ENCODE measurements at places on chromosomes 2 and 18.

DNA sequence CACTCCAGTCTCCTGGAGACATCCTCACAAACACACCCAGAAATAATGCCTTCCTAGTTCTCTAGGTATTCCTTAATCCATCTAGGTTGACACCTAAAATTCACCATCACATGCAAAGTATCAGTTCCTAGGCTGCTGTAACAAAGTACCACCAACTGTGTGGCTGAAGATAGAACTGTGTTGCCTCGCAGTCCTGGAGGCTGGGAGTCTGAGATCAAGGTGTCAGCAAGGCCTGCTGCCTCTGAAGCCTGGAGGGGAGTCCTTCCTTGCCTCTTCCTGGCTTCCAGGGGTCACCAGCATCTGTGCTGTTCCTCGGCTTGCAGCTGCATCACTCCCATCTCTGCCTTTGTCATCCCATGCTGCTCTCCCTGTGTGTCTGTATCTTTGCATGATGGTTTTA lies 36.3 kb upstream of the TMEM131 start:
- DNase-seq = no peak

DNA sequence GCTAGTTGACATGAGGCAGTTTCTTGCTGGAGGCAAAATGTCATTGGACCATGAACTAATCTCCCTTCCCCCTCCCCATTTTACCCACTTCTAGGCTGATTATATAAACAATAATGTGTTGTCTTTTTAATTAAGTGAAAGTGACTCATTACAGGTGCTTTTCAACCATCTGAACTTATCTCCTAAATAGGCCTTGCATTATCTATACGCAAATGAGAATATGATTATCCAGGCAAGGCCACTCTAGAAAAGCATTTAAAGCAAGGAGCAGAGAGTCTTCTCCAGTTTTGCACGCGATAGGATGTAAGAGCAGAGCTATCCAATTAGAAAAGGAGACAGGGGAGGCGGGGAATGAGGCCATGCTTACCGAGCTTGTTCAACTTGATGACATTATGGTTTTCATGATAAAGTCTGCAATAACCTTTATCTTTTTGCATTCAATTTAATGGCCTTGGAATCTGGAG lies 286.1 kb upstream of the SIX3 start:
- DNase-seq = no peak

DNA sequence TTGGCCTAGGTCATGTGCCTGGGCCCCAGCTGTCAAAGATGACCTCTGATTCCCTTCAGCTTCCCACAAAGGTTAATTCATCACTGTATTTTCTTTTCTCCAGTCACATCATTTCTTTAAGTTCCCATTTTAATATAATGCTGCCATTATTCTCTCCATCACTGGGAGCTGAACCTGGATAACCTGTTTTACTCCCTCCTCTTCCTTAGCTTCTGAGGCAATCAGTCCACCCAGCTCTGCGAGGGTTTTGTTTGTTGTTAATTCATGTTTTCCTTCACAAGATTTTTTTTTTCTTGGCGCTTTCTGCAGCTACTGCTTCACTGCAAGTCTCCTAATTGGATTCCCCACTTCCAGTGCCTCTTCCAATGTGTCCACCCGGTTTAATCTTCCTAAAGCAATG lies 5.1 kb upstream of the EML4 start:
- no peak for DNase-seq

DNA sequence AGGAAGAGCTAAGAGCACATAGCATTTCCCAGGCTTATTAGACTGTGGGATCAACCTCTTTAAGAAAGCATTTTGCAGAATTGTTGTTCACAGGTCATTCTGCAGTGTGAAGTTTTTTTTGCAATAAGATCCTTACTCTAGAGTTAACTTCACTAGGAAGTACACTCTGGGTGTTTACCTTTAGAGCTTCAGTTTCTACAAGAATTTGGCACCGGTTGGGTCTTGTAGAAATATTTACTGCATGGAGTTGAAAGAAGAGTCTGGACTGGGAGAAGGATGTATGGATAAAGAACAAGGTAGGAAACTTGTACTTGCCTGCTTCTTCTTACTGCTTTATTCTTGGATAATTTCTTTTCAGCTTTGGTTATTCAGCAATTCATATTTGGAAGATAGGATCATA lies 944.9 kb upstream of the GYPC start:
- DNase-seq = no peak

DNA sequence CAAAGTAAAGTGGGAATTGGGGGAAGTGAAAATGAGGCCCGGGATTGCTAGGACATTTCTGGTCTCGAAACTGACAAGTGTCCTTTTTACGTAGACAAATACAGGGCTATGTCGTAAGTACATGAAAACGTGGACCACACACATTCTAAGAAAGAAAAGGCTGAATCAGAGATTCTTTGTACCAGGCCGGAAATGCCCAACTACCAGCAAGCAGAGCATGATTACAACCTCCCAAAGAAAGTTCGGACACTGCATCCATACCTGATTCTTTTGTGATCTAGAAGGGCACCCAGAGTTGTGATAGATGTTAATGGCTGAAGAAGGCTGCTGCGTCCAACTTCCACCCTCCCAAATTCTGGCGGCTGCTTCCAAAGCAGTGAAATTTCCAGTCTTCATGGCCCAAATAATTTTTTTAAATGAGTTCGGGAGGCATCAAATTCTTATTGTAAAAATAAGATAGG lies 1.7 kb downstream of the RBMS1 start:
- DNase-seq = no peak

DNA sequence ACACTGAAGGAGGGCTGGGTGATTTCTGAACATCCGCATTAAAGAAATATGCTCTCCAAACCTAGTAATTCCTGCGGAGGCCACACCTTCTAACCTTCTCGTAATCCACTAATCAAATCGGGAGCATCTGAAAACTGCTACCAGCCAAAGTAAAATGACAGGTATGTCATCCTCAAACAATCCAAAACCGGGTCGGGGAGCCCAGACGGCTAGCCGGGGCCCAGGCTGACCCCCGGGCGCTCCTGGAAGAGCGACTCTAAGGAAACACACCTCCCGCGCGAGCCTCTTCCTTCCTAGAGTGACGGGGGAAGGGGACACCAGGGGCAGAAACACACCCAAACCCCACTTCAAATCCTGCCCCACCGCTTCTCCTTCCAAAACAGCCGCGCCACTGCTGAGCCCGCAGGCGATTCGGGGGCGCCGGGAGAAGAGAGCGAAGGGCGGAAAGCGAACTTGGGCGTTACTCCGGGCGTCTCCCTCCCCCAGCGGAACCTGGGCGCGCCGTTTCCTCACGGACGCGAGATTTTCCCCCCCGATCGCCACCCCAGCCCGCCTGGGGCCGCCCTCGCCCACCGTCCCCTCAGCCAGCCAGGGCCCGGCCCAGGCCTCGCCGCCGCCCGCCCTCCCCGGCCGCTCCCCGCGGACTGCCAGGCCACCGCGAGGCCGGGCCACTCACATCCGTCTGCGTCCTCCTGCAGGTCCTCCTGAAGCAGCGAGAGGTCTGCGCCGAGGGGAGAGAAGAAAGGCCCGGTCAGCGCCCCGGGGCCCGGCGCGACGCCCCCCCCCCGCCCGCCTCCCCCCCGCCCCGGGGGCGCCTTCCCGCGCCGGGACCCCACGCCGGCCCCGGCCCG lies 584 bp downstream of the PPP4R1 start:
- DNase-seq = no peak

DNA sequence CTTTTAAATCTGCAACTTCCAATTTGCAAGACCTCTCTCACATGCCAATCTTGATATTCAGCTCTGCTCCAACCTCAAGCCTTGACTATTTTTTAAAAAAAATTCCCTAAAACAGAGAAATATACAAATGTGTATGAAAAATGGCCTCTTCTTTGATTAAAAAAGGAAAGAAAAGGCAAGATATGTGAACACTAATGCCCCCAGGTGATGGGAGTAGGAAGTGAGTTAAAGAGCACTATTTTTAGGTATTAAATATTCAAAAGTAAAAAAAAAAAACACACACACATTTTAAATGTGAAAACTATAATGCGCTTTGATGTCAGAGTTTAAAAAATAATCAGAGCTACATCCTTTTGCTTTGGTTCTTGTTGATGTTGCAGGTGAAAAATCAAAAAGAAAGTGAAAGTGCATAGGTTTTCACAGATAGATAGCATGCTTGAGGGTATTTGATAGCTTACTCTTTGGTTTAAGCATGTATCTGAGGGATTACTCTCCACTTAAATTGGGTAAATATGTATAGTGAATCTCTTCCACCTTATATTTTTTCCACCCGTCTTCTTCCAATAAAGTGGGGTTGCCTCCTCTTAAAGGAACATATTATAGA lies 406.0 kb upstream of the POU3F3 start:
- no peak for DNase-seq

DNA sequence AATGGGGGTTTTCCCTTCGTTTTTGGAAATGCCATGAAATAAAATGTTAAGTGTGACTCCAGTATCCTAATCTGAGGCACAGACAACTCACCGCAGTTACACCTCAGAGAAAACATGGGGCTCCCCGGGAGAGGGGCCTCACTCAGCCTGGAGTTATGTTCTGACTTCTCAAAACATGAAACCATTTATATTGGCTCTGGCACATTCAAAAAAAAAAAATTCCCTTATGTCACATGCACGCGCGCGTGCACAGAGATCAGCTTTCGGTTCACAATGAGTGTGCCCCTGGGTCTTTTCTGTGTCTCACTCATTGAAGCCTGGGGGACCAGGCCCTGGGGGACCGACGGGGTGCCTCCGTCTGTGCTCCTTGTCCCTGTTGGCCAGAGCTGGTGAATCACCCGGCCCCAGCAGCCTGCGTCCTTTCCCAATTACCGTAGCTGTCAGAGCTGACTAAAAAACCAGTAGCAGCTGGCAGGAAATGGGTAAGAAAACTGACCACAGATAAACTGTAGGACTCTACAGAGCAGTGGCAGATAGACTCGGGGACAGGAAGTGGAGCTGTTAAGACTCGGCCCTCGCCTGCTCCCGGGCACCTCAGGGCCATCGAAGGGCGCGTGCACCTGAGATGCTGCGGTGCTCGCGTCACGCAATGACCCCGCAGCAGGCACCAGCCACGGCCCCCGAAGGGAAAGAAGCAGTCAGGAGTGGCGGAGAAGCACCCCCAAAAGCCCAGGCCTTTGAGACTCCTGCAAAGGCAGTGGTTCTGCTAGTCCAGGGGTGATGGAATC lies 138.3 kb upstream of the ID2 start:
- peak; percentile 16 for DNase-seq

GRCh38 chr2:137221797-137222492 lies 456.6 kb downstream of the THSD7B start:
- no peak for DNase-seq

Measured in stimulated activated CD8-positive, alpha-beta memory T cell treated with anti-CD3 and anti-CD28 coated beads, Interleukin-12 subunit alpha, Interleukin-12 subunit beta, amount 100 ng/mL, for 1 hour (primary cell).